ENCODE measurements at places on chromosomes 12 and 14.

GRCh38 chr12:4905316-4905715 is 4.4 kb upstream of the KCNA1 start:
- DNase-seq = no peak

DNA sequence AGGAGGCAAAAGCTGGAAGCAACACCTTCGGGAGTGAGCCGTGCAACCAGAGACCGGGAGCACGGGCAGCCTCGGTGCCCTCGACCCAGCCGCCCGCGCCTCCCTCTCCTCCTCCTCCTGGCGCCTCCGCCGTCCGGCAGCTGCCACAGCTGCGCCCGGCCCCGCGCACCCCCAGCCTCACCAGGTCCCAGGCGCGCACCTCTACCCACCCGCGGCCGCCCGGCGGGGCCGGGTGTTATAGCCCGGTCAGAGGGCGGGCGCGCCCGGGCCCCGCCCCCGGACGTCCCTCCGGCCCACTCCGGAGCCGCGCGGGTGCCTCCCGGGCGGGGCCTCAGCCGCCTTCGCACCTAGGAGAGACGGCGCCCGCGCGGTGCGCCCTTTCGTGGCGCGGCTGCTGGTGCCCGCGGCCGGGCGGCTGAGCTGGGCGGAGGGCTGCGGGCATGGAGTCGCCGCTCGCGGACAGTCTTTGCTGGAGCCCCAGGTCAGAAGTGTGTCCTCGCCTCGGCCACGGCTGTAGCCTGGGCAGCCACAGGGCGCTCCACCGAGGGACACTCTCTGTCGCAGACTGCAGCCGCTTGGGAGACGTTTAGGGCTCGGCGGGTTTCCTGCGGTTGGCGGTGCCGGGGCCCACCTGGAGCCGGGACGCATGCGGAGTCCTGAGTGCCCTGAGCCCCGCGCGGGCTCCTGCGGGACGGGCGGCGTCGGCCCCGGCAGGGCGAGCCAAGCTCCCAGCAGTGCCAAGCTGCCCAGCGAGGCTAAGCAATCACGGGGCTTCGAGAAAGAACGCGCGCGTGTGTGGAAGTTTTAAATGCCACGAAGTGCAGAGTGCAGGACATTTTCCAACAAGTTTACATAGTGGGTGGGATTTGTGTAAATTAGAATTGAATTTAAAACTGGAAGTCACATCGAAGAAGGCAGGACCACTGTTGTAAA is at the start of gene CPM:
CPM (minus strand) TSS at position 211 of the 933 bp plus-strand sequence. CDS start 334 bp downstream, outside the sequence.
- DNase-seq = peak; percentile 83

- DNase-seq = no peak
Observed at GRCh38 chr12:3304436-3305165, 186.4 kb upstream of the PRMT8 start.

DNA sequence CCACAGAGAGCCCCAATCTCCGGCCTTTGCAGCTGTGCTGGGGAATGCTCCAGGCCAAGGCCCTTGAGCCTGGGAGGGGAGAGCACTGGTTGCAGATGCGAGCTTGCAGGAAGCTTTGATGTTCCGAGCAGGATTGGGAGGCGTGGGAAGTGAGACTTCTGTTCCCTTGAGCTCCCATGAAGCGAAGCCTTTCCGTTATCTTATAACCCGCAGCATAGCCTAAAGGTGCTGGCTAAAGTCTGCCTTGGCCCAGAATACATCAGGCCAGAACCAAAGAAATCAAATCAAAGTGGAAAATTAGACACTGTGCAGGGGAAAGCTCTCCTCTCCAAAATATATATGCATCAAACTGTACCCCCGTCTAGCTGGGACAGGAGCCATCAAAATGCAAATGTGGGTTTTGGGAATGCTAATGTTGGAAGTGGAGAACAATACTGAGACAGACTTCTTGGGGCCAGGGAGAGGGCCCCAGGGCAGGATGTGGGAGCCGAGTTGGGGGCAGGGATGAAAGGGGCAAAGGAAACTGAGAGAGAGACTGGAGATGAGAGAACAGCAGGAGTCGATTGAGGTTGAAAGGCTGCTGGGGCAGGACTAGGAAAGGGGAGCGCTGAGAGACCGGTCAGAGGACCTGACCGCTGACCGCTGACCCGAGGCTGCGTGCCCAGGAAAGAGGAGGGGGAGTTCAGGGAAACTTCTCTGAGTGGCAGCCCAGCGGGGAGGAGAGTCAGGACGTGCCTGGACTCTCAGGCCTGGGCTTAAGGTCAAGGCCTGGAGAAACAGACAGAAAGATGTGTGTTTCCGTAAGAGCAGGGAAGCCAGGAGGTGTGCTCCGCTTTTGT is 152.2 kb upstream of the PARP11 start:
- DNase-seq = no peak

DNA sequence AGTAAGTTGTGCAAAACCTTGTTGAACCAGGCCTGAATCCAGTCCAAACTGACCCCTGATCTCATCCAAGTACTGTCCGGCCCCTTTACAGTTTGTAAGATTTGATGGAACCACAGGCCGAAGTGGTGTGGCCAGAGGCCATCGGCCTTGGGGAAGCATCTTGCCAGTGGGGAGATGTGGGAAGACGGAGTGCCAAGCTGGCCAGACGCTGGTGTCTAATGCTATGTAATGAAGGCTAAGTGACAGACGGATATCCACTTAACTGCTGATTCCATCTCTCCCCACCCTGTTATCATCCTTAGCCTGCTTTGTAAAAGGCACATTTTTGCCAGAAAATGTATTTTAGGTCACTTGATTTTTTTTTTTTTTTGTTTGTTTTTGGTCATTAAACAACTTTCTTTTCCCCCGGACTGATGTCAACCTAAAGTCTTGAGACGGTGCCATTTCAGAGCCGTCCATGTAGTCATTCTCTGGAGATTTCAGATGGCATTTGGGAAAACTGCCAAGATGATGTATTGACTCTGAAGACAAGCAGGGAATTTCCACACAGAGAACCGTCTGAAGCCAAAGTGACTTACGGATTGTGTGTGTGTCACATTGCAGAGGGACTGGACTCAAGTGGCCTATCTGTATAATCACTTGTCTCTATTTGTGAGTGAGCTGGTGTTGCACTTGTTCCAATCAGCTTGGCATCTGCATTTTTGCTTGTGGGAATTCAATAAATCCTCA is 86.5 kb upstream of the MANSC4 start:
- no peak for DNase-seq

DNA sequence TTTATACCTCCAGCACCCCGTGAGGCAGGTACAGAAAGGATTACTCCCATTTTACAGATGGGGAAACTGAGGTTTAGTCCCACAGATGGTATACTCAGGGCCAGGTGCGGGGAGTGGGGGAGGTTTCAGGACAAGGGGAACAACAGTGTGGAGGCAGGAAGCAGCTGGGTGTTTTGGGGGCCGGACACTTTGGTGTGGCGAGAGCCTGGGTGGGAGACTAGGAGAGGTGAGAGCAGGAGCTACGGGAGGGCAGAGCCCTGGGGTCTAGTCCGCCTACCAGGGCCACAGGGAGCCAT is 61.7 kb downstream of the DIO3 start:
- no peak for DNase-seq

- no peak for DNase-seq
Observed at GRCh38 chr14:85027681-85028370, 502.1 kb upstream of the FLRT2 start.

DNA sequence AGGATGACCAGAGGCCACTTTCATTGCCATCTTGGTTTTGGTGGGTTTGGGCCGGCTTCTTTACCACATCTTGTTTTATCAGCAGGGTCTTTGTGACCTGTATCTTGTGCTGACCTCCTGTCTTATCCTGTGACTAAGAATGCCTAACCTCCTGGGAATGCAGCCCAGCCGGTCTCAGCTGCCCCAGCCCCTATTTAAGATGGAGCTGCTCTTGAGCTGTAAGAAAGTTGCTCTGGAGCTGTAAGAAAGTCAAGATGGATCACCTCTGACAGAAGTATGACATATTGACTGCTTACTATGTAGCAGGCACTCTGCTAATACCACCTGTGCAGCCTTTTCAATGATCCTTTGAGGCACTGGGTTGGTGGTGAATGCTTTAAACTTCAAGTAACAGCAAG is 52.1 kb downstream of the RIN3 start:
- no peak for DNase-seq

DNA sequence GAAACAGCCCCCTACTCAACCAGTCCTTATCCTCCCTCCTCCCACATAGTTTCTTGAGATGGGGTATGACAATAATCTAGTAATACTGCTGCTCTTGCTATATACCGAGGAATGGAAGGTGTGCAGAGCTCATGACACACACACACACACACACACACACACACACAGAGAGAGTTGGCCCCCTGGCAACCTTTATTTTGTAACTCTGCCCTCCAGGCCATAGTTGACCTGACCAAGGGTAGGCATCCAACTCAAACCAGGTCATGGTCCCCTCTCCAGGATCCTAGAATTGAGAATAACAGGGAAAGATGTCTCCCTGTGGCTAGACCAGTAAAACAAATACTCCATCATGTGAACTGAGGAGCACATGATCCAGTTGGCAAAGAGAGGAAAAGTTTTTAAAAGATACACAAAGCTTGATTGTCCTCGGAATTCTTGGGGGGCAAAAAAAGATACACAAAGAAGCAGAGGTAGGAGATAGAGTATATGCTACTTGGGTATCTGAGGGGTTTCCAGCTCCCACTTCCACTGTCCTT is 11.3 kb downstream of the ERO1A start:
- DNase-seq = no peak

DNA sequence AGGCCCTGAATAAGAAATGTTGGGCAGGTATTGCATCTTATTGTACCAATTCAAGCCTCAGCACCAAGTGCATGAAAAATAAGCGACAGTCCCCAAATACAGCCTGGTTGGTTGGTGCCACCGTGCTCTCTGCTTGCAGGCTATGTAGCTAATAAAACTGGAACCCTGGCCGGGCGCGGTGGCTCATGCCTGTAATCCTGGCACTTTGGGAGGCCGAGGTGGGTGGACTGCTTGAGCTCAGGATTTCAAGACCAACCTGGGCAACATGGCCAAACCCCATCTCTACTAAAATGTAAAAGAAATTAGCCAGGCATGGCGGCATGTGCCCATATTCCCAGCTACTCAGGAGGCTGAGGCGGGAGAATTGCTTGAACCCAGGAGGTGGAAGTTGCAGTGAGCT is 25.5 kb downstream of the FOXN3 start:
- DNase-seq = no peak

GRCh38 chr14:20982646-20983369 is 7.0 kb upstream of the METTL17 start:
- DNase-seq = no peak

- DNase-seq = no peak
Observed at GRCh38 chr14:77660754-77661153, 44.3 kb upstream of the SPTLC2 start.

GRCh38 chr14:76882651-76883050 is 56.4 kb downstream of the LRRC74A start:
- no peak for DNase-seq

GRCh38 chr14:91330856-91331255 is 86.4 kb upstream of the GPR68 start:
- DNase-seq = no peak

GRCh38 chr14:64114796-64115195 is 179.4 kb downstream of the ESR2 start:
- no peak for DNase-seq

DNA sequence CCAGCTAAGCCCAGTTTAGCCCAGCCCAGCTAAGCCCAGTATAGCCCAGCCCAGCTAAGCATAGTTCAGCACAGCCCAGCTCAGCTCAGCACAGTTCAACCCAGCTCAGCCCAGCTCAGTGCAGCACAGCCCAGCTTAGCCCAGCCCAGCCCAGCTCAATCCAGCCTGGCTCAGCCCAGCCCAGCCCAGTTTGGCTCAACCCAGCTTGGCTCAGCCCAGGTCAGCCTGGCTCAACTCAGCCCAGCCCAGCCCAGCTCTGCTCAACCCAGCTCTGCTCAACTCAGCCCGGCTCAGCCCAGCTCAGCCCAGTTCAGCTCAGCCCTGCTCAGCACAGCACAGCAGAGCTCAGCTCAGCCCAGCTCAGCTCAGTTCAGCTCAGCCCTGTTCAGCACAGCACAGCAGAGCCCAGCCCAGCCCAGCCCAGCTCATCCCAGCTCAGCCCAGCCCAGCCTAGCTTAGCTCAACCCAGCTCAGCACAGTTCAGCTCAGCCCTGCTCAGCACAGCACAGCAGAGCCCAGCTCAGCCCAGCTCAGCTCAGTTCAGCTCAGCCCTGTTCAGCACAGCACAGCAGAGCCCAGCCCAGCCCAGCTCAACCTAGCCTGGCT is 330.9 kb downstream of the TMEM121 start:
- DNase-seq = no peak

GRCh38 chr12:40336573-40337199 is 111.9 kb downstream of the LRRK2 start:
- peak; percentile 27 for DNase-seq

DNA sequence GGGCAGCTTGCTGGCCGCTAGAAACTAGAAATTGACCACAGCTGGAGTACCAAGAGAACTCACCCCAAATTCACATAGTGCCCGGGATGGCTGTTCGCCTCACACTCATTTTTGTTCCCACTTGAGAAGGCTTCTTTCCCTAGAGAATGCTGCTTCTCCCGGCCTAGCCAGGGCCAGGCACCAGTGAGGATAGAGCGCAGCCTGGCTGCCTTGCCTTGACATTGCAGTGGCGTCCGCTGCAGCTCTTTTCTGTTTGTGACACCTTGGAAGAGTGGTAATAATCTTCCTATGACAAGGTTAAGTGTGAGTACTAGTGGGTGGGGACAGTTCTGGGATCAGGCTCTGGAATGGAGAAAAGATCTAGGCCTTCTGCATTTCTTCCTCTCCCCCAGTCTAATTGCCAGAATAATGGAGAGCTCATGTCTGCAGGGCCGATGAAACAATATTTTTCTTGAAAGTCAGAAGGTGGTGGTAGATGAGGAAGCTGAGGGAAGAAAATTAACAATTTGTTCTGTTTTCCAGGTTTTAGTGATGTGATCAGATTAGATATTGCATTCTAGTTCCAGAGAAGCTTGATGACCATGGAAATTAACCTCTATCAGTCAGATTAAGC is 3.7 kb downstream of the TMEM253 start:
- DNase-seq = peak; percentile 74

GRCh38 chr12:62695696-62696095 is 229.1 kb downstream of the MON2 start:
- no peak for DNase-seq

DNA sequence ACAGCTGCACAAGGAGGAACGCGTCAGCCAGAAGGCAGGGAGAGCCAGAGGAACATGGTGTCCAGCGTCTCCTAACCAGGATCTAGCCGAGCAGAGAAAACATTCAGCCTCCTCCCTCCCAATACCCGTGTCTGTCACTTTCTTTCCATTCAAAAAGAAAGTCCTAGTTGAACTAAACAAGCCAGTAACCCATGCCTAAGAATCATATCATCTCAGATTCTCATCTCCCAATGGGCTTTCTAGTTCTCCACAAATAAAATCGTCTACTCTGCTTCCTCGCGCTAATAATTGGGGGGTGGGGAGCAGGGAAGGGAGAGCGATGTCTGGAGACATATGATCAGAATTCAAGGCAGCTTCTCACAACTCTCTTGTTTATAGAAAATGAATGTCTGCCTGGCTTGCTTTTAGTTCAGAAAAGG is 7.4 kb downstream of the NKX2-1 start:
- no peak for DNase-seq

DNA sequence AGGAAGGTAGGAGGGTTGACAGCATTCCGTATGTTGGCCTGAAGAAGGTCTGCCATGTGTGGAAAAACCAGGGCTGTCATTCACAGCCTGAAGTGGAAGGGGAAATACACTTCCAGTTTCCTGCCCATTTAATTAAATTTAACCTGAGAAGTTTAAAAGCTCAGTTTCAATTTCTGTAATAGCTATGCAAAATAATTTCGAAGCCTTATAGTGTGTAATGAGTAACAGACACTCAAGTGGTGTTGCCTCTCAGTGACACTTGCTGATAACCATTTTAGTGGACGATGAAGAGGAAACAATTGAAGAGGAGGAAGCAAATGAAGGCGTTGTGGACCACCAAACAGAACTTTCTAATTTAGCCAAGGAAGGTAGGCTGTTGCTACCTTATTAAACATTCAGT is 44.8 kb downstream of the EP400 start:
- DNase-seq = no peak

- DNase-seq = peak; percentile 82
Observed at GRCh38 chr12:2291182-2291832, 238.5 kb downstream of the CACNA1C start.
